ENCODE measurements at places on chromosomes 3 and 15. TPM values are rescaled to one million over a fixed set of nuclear protein-coding genes. Genes with fewer than 3 reads are reported as not detected.

The EBLN2 gene
- 6.5 TPM for total RNA-seq

The KLF15 gene
- total RNA-seq: 8.3 TPM

The RTP4 gene
- 0.90 TPM for total RNA-seq

The AGTR1 gene
- not detected for total RNA-seq

The LRRK1 gene
- 8.4 TPM for total RNA-seq

The SPINK8 gene
- total RNA-seq: not detected

The MOBP gene
- total RNA-seq: not detected

The ZBTB11 gene
- total RNA-seq: 20.9 TPM

The RBSN gene
- 17.1 TPM for total RNA-seq

The TMED3 gene
- 97.5 TPM for total RNA-seq

The HEG1 gene
- 14.3 TPM for total RNA-seq

The PLA1A gene
- total RNA-seq: not detected

The PCSK6 gene
- 1.5 TPM for total RNA-seq

The NOX5 gene
- 0.11 TPM for total RNA-seq

The LPP gene
- 9.5 TPM for total RNA-seq

The NR2E3 gene
- 0.19 TPM for total RNA-seq

The SMCO1 gene
- total RNA-seq: not detected

The CHRM5 gene
- not detected for total RNA-seq

The ZBTB20 gene
- total RNA-seq: 9.0 TPM

The PLSCR5 gene
- total RNA-seq: not detected

The NR1I2 gene
- not detected for total RNA-seq

All from A375 (cell line).